ENCODE measurements at places on chromosomes 6 and 20.

DNA sequence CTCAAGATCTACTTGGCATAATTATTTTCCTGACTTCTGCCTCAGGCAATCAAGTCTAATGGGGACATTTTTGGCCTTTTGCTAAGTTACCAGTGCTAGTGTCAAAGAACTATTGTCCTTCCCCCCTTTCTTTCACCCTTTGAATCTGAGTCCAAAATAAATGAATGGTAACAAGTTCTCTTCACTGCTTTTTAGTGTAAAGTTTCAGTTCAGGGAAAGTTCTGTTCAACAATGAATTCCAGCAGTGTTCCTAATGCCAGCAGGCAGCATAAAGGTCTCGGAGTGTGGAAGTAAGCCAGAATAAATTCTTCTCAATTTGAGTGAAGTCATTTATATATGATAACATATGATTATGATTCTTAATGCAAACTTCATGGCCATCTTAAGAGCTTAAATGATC, 20.8 kb upstream of the TSPYL1 start:
- DNase-seq: no peak

- DNase-seq: no peak
These were observed 9.9 kb upstream of the KCNK15 start for GRCh38 chr20:44735816-44736169.

DNA sequence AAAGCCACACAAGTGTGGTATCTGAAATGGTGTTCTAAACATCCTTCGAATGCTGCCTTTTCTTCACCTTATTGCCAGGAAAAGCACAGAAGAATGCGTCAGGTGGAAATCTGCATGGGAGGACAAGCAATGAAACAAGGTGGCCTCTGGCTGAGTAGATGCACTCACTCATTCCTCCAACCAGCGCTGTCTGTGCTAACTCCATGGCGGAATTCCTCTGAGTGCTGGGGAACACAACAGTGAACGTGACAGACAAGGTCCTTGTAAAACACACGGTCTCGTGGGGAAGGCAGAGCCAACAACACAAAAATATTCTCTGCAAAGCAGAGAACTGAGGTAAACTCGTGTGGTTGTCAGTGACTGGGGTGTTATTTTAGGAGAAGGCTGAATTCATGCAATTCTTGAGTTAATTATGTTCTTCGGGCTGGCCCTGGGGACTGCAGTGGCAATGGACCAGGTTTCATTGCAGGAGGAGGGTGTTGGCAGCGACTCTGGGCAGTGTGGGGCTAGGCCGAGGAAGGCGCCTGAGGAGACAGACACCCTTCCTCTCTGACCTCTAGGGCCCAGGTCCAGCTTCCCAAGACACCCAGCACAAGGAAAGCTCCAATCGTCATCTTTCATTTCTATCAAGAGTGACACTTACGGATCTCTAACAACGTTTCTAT, 339.7 kb downstream of the PRKN start:
- DNase-seq: no peak

DNA sequence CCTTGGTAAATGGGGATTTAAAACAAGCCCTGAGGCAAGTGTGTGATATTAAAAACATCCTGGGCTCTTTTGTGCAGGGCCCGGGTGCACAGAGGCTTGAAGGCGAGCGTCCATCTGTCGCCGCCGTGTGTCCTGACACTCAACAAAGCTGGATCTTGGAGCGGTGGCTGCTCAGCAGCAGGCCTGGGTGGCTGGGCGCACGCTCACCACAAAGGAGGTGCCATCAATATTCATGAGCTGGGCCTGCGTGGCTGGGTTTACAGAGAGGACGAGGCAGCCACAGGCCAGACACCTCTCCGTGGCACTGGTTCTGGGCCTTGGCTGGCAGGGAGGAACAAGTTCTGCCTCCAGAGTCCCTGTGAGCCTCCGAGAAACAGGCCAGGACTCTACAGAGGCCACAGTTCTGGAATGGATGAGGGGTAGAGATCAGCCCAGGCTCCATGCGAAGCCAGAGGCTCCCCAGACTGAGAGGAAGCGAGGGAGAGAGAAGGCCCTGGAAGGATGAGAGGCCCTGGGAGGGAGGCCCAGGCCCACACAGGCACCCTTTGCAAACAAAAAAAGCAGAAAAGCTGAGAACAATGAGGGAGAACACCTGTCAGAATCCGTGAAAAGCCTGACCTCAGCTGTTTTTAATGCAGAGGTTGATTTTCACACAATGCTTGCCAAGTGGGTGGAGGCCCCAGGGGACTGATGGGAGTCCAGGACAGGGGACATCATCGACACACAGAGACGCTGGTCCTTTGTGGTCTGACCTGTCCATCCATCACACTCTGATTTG, 21.9 kb downstream of the BHLHE23 start:
- no peak for DNase-seq

GRCh38 chr6:70236343-70236742, 66.5 kb downstream of the COL9A1 start:
- no peak for DNase-seq

DNA sequence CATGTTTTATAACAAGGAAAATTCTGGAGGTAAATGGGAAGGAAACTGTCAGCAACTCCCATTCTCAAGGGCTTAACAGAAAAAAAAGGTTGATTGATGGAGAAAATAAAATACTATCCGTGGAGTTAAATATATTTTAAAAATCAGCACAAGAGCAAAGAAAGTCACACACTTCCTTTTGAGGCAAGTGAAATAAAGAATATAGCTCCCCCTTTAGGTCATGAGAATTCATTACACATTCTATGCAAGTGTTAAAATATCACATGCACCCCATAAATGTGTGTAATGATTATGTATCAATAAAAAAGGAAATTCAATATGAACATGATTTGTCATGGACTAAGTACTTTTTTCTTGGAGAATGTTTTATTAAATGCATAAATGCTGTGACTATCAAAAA, 349.2 kb downstream of the TPBG start:
- no peak for DNase-seq

DNA sequence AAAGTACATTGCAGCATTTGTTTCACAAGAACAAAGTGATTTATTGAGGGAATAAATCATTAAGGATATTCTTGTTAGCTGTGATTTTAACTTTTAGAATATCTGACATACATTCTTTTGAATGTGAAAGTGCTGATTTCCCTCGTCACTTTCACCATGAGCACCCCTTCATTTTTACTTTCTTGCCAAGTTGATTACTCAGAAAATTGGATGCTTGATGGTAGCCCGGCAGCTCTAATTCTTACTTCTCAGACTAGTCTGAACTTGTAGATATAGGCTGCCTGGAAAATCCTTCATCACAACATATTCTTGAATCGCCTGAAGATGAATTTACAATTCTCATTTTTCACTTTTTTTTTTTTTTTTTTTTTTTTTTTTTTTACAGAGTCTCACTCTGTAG, 147.1 kb upstream of the SMLR1 start:
- no peak for DNase-seq

DNA sequence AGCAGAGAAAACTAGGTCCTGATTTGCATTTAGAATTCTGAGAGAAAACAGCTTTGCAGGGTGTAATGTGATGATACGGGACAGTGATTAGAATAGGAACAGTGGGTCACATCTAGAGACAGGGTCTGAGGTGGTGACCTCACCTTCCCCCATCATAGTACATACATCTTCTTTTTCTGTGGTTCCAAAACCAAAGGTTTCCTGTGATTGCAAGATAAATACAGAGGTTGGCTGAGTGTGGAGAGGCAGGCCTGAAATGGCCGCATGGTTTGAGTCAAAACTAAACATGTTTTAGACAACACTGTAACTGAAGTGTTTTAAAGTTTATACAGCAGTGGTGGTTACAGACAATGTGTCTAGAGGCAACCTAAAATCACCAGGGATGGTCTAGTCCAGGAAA, 10.4 kb upstream of the NT5DC1 start:
- DNase-seq: no peak

All from HuH-7 (cell line).